Lower leg skin (tissue), 4 donors: ENCODE measurements at places on chromosomes 3 and 15. TPM values are rescaled to one million over a fixed set of nuclear protein-coding genes. Genes with fewer than 3 reads are reported as not detected.

GRCh38 chr3:32869513-32870047, 51.8 kb downstream of the TRIM71 start:
- no peak for DNase-seq

- DNase-seq: no peak
These were observed 28.4 kb upstream of the SLC2A2 start for GRCh38 chr3:171054921-171055320.

DNA sequence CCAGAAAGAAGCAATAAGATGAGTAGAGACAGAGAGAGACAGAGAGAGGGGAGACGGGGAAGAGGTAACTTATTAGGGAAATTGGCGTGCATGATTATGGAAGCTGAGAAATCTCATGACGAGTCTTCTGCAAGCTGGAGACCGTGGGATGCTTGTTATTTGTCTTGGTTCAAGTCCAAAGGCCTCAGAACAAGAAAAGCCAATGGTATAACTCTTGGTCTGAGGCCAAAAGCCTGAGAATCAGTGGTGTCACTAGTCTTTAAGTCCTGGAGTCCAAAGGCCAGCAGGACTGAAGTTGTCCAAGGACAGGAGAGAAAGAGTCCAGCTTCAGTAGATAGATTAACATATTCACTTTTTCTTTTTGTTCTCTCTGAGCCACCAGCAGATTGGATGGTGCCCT, 613.6 kb downstream of the CADM2 start:
- DNase-seq: no peak

- no peak for DNase-seq
These were observed 62.7 kb downstream of the CRYGS start for GRCh38 chr3:186481526-186481925.

DNA sequence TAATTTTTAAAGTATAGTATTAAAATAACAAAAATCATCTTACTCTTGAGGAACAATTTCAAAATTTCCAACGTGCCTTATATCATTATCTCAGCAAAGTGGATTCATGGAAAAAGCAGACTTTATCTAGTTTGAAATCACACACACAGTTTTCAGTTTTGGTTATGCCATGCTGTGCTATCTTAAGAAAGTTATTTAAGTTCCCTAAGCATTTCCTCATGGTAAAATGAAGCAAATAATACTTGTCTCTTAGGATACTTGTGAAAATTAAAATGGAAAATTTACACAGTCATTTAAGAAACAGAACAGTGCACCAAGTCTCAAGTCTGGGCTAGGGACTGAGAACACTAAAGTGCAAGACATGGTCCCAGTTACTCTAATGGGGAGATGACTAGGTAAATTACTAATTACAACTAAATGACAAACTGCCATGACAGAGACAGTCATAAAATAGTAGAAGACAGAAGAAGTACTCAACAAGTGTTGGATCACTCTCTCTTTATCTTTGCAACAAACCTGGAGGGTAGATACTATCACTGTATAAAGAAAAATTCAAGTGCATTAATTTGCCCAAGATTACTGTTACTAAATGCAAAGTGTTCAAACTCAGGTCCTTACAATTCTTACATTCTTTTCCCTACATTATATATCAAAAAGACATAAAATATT, 44.8 kb downstream of the DMXL2 start:
- DNase-seq: no peak

GRCh38 chr3:107275511-107275910, 101.7 kb upstream of the CCDC54 start:
- DNase-seq: no peak

GRCh38 chr3:194876403-194877095, 190.9 kb downstream of the FAM43A start:
- DNase-seq: no peak

DNA sequence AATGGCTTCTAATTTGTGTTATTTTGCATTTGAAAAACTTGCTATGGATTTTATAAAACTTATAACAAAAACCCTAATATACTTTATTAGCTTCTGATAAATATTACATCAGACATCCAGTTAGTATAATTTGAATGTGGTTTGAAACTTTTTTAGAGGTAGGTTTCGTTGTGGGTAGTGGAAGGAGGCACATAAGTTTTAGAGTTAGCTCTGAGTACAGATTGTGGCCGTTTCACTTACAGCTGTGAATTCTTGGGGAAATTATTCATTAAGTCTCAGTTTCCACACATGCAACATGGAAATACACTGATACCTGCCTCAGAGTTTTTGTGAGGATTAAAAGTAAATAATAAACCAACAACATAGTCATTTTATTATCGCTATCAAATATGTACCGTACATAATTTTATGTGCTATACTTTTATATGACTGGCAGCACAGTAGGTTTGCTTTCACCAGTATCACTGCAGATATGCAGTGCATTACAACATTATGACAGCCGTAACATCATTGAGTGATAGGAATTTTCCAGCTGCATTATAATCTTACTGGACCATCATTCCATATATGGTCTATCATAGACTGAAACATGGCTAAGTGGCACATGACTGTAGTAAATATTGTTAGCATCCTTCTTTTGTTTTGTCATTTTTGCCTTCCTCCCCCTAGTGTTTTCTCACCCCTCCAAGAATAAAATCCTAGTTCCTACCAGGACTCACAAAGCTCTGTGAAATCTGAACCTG, 175.6 kb downstream of the AKAP13 start:
- DNase-seq: no peak

DNA sequence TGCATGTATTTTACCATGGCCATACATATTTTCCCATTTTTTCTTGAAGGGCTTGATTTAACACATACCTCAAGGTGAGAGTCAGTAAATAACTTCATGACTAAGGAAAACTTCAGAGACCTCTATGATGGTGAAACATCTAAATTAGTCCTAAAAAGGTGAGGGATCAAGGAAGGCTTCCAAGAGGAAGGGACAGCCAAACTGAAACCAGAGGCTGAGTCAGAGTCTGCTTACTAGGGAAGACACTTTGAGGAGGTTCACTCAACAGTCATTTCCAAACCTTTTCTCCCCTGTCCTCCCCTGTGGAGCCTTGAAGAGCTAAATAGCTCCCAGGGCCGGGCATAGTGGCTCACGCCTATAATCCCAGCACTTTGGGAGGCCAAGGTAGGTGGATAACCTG, 206.6 kb downstream of the SHQ1 start:
- no peak for DNase-seq

DNA sequence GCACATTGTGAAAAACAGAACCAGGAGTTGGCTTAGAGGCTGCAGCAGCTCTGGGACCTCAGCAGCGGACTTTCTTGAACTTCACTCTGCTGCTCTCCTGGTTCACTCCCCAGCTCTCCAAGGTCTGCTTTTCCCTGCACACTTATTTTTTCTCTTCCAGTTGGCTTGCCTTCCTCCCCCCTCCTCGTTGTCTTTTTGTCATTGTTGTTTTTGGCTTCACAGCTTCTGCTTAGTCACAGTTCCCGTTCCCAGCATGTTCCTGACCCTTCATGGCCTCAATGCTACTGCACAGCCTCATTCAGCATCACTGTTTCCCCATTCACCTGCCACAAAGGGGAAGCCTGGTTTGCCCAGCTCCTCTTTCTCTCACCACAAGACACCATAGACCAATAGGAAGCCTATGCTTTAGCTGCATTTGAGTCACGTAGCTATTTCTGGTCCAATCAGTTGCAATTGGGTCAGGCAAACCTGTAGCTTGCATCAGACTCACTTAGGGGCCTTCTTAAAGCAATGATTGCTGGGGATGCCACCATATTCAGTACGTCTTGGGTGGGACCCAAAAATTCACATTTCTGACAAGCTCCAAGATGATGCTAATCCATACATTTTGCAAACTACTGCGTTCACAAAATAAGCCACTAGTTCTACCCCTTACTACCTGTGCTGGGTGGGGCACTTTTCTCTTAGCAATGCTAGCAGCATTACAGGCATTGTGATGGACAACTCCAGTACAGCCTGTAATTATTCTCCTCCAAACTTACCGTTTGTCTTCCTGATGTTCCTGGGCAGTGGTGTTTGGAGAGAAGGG, 7.8 kb upstream of the SUMF1 start:
- no peak for DNase-seq

- DNase-seq: no peak
These were observed 122.6 kb upstream of the SLC6A11 start for GRCh38 chr3:10693457-10693856.

DNA sequence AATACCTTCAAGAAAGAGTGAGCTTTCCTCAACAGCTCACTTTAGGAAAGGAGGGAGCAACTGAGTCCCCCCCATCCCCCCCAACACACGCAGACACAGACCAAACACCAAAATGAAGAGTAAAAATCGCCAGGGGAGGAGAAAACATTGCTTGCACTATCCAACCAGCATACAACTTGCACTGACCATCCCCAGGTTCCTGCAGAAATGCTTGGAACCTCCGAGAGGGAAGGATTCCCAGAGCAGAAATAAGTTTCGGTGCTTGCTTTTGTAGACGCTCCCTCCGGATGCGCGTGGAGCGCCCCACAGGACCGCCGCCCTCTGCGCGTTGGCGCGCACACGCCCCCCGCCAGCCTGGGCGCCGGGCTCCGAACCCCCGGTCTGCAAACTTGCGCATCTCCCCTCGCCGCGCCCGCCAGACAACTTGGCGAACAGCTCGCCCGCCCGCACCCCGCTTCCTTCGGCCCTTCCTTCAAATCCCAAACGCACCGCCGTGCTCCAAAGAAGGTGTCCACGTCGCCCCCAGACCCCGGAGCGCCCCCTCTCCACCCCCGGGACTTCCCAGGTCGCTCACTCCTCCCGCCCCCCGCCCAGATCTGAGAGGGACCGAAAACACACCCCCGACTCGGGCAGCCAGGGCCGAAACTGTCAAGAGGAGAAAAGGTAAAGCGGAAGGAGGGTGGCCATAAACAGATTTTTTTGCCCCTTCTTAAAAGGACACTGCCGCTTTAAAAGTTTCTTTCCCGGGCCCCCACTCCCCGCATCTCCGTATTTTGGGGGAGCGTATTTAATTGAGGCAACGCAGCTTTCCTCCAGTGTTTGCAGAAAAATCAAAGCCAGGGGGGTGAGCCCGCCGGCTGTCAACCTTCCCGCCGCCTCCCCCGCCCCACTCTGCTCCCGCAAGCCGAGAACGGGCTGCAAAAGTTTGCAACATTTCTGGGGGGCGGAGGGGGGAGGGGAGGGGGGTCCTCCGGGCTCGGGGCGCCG, 859 bp downstream of the RORA start:
- DNase-seq: peak; percentile 85

DNA sequence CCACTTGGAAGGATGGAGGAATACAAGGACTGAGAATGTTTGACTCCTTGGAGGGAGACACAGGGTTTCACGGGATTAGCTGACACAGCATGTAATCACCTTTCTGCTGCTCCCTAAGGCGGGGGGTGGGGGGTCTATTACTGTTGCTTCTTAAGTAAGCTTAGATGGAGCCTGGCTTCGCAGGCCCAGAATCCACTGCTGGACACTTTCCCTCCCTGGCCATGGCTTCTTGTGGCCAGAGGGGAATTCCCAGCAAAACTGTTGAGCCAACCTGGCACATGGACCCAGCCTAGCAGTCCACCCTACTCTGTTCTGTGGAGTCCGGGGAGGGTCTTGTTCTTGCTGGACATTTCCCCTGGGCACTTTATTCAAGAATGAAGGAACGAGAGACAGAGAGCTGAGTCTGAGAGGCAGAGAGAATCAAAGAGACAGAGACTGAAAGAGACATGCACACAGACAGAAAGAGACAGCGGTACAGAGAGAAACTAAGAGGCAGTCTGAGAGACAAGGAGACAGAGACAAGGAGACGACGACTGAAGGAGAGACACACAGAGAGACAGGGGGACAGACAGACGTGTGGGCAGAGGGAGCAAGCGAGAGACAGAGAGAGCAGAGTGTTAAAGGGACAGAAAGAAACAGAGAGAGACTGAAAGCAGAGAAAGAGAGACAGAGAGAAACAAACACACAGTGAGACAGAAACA, 55.6 kb upstream of the DLG1 start:
- DNase-seq: no peak

DNA sequence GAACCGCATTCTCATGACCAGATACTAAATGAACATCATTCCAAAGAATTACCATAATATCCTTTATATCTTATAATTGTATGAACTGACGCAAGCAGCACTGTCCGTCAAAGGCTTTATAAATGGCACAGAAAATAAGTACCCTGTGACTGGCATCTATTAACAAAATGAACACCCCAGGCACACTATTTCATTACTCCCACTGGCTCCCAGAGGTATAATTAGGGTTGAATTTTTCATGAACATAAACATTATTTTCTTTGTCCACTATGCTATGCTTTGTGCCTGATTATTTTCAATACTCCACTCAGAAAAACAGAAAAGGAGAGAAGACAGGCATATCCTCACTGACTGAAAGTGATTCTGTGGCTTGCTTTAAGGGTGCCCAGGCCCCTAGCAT, 71.1 kb downstream of the LYZL4 start:
- no peak for DNase-seq

TMOD2 gene
- total RNA-seq: 8.1 TPM

GATM gene
- 120 TPM for total RNA-seq

MOBP gene
- total RNA-seq: not detected

ARGFX gene
- total RNA-seq: not detected

HIGD2B gene
- not detected for total RNA-seq
